Stimulated activated CD4-positive, alpha-beta T cell treated with anti-CD3 and anti-CD28 coated beads, Interleukin-12 subunit alpha, Interleukin-12 subunit beta, amount 100 ng/mL, for 24 hours (primary cell): ENCODE measurements at places on chromosomes 11 and 22.

GRCh38 chr11:76310832-76311595 is 69.9 kb downstream of the THAP12 start:
- no peak for DNase-seq

GRCh38 chr11:45113807-45114206 is 32.6 kb upstream of the PRDM11 start:
- DNase-seq = no peak

GRCh38 chr11:111326824-111327223 is 28.5 kb downstream of the POU2AF3 start:
- DNase-seq = no peak

GRCh38 chr22:45830531-45831245 is 146.3 kb downstream of the WNT7B start:
- DNase-seq = no peak

DNA sequence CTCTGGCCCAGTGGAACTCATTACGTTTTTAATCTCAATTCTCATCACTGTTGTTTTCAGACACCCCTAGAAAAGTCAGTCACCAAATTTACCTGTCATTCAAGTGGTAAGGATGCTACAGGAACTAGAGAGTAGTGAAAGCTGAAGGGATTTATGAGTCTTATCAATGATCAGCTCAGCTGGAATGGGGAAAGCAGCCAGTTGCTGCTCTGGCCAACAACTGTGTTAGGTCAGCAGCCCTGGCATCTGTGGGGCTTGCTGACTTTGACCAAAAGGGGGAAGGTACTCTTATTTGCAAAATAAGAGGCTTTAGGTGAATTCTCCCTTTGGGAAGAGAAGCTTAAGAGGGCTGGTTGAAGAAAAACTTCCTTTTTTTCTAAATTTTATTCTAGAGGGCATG is 76.2 kb upstream of the HORMAD2 start:
- DNase-seq = no peak

DNA sequence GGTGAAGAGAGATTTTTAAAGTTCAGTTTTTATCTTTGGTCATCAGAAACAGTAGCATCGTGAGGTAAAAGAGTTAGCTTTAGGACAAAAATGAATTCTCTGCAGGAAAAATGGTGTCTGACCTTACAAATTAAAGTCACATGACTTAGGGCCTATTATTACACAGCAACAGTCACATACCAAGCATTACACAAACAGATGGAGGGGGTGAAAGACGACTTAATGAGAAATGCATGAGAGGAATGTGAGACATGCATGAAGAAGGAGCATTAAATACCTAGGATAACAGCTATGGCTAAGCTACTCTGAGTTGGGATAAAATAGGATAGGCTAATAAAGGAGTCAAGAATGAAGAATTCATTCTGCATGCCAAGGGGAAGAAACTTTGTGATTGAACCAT is 77.5 kb downstream of the BLID start:
- DNase-seq = no peak

- no peak for DNase-seq
These were observed 9.1 kb downstream of the SELENOO start for GRCh38 chr22:50209893-50210292.

DNA sequence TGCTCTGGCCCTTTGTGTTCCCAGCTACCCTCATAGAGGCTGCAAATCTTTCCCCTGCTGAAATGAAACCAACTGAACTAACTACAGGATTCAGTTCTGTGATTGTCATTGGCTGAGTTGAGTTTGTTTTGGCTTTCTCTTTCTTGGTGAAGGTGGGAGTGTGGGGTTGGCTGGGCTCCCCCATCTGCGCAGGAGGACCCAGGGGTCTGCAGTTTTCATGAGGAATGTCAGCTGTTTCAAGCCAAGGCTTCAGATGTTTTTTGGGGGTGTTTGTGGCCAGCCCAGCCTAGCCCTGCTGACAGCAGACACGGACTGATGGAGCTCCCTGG is 34.0 kb downstream of the LRP5 start:
- no peak for DNase-seq

DNA sequence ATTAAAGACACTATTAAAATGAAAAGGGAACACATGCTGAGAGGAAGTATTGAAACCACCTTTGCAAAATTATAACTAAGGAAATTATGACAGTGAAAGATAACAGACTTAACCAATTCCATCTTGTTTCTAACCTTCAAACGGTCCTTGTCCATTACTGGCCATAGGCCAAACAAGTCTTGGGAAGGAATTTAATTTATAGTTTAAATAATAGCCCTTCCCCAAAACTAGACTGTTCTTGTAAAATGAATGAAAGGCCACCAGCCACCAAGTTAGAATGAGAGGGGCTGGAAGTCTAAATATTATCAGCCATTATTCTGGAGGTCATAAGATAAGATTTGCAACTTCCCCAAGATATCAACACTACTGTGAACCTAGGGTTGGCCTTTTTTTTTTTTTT is 1.8 kb upstream of the TALDO1 start:
- no peak for DNase-seq
